Stimulated activated CD4-positive, alpha-beta T cell treated with anti-CD3 and anti-CD28 coated beads, Interleukin-1b, Interleukin-23, amount 100 ng/mL, for 1 hour (primary cell): ENCODE measurements at places on chromosomes 3 and 15.

DNA sequence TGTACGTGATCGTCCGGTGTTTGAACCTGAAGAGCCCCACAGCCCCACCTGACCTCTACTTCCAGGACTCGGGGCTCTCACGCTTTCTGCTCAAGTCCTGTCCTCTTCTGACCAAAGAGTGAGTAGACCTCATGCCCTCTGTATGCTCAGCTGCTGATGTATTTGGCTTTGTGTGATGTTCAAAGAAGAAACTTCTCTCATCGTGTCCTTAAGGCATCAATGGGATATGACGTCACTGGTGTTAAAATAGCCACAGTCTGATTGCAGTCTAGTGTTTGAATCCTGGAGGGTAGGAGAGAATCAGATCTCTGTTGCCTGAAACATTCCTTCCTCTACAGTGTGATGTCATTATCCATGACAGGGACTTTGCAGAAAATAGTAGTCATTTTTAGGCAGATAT lies 28.1 kb downstream of the ABHD2 start:
- no peak for DNase-seq

DNA sequence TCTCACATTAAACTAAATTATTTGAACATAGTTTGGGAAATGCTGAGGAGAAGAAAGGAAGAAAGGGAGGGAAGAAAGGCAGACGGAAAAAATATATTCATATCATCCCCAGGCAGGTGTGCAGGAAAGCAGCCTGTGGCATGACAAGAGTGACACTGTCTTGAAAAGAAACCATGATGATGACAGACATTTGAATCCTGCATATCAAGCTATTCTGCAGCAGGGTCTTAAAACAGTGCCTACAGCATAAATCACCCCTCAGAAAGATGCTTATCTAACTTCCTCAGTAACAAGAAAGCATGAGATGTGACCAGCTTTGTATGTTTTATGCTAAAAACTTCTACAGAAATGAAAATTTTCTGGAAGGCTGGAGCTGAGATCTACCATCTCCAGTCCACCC lies 144.5 kb upstream of the GRM7 start:
- no peak for DNase-seq

DNA sequence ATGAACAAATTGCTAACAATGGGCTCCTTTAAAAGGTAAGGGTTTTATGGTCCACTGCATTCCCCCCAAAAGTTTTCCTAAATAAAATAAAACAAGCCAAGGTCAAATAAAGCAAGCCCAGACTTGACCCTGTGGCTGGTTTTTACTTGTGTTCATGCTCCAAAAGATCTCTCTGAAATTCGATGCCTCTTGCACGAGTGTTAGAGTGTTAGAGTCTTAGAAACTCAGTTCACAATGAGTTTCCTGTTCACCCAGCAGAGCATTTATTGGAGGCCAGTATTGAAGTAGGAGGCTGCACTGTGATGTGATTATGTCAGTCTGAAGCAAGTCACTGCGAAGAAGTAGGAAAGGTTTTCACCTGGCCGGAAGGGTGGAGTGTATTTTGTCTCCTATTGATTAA lies 59.9 kb upstream of the LRTM1 start:
- DNase-seq, result no peak

DNA sequence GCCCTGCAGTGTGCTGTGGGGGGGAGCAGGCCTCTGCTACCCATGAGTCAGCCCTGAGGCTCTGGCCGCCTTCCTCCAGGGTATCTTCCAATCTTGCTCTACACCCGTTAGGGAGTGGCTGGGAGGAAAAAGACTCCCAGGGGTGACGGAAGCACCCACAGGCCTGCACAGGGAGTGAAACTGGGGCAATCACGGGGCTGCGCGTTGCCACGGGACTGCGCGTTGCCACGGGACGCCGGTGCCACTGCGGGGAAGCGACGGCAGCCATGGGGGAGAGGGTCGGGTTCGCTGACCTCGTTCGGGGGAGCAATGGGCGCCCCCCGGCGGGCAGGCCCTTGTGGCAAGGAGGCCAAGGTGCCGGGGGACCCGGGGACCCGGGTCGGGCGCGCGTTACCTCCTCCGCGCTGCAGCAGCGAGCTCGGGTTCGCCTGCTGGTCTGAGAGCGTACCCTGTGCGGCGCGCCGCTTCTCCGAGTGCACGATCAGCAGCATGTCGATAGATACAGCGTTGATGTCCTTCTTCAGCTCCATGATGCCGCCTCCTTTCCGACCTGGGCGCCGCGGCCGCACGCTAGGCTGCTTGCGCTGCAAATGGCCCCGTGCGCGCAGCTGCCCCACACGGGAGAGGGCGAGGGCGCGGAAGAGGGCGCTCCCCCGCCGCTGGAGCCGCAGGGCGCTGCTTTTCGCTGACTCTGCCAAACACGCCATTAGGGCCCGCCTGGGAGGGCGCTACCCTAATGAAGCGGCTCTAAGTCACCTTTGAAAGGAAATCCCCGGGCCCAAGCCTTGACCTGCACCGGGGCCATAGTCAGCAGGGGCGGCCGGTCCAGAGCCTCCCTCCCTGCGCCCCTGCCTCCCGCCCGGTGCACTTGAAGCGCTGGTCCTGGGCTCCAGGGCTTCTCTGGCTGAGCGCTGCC lies at the start of gene KY:
Gene KY, minus strand, starts transcription at position 592 of the 916 bp plus-strand sequence. Its CDS starts 62 bp downstream, at position 530.
- DNase-seq, result no peak

- DNase-seq, result no peak
These were observed 16.0 kb upstream of the LRRN1 start for GRCh38 chr3:3783210-3783609.

GRCh38 chr15:55221090-55222011 lies 24.6 kb upstream of the RSL24D1 start:
- no peak for DNase-seq

DNA sequence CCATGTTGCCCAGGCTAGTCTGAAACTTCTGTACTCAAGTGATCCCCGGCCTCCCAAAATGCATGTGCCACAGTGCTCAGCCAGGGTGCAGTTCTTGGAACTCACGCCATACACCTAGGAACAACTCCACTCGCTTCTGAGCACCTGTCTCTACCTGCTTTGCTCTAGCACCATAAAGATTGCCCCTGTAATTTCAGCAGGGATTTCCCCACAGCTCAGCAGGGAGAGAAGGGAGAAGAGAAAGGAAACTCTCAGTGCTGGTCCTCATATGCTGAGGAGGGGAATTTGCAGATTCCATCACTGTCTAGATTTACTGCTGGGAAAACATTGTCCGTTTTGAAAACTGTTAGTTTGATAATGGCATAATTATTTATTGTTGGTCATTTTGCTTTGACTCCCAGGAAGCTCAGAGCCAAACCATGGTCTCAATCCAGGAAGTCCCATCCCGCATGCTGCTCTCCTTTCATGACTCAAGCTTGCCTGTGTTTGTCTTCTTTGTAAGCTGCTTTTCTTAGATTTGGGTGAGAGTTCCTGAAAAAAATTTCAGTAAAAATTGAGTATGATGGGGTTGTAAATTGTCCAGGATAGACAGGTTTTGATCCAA lies 24.2 kb downstream of the TRIM71 start:
- no peak for DNase-seq

GRCh38 chr15:40471808-40472150 lies 995 bp downstream of the CHST14 start:
- no peak for DNase-seq

DNA sequence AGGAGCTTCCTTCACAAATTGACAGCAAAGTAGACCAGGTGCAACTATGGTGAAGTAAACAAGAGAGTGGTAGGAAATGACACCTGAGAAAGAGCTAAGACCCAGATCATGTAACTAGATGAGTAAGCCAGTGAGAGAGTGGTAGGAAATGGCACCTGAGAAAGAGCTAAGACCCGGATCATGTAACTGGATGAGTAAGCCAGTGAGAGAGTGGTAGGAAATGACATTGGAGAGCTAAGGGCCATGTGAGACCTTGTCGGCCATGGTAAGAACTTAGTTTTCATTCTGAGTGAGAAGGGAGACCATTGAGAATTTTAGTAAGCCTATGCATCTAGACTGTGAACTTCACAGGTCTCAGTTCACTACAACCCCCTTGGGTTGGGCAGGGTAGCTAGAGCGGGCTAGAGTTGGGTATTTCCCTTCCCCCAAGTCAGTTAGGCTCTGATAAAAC lies 5.4 kb upstream of the SENP7 start:
- DNase-seq, result no peak

DNA sequence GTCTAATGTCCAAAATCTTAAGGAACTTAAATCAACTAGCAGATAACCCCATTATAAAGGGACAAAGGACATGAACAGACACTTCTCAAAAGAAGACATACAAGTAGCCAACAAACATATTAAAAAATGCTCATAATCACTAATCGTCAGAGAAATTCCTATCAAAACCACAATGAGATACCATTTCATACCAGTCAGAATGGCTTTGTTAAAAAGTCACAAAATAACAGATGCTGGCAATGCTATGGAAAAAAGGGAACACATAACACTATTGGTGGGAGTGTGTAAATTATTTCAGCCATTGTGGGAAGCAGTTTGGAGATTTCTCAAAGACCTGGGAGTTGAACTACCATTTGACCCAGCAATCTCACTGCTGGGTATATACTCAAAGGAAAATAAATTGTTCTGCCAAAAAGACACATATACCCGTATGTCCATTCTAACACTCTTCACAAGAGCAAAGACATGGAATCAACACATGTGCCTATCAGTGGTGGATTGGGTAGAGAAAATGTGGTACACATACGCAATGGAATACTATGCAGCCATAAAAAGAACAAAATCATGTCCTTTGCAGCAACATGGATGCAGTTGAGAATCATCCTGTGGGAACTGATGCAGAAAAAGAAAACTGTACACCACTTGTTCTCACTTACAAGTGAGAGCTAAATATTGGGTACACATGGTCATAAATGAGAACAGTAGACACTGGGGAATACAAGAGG lies 78.5 kb downstream of the TCF12 start:
- DNase-seq, result no peak

- no peak for DNase-seq
These were observed 306.3 kb downstream of the OCA2 start for GRCh38 chr15:27792756-27793264.

DNA sequence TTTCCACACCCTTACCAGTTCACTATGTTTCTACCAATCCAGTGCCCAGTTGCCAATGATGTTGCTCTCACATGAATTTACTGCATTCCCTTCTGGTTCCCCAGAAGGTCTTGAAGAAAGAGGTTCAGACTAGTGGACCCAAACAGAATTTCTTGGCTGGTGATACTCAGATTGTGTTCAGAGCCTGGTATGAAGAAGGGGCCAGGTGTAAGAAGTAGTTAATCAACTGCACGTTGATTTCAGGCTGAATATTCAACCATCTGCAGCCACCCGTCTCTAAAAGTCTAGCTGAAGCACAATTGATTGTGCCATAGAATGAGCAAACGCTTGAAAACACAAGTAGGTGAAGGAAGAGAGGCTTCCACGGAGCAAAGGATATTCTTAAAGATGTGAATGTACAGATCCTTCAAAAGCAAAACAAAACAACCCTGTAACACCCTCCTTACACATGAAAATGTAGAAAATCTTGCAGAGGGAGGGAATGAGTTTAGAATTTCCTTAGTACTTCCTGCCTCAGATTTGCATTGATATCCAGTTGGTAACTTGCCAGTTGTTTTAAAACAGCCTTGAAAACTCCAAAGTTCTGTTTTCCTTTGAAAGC lies 4.7 kb downstream of the RBMS3 start:
- no peak for DNase-seq

- DNase-seq, result no peak
These were observed 62.7 kb upstream of the ITGA11 start for GRCh38 chr15:68494573-68495110.

DNA sequence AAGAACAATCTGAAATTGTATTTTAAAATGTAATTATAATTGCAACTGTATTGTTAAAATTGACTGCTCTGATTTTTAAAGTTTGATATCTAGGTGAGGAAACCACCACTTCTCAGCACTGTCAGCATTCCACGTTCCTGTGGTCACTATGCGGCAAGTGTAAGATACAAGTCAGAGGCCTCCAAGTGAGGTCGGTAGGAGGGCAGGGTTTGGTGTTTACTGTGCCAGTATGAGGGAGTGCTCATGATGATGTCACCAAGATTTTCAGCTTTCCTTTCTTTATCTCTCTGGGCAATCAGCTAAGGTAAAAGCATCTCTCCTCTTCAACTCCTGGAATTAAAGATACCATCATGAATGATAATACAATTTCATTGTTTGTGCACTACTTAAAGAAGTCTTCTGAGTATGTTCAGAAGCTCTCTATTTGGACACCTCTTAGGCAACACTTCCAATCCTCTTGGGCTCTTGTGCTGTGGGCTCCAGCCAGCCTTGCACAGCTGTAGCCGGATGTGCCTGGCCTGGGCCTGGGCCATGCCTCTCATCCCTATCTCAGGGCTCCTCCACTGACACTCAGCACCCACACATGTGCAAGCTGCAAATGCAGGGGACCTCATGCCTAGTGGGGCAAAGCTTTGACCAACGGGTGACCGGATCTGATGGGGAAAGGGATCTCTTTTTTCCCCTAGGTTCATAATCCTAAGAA lies 42.9 kb downstream of the CCR3 start:
- no peak for DNase-seq

DNA sequence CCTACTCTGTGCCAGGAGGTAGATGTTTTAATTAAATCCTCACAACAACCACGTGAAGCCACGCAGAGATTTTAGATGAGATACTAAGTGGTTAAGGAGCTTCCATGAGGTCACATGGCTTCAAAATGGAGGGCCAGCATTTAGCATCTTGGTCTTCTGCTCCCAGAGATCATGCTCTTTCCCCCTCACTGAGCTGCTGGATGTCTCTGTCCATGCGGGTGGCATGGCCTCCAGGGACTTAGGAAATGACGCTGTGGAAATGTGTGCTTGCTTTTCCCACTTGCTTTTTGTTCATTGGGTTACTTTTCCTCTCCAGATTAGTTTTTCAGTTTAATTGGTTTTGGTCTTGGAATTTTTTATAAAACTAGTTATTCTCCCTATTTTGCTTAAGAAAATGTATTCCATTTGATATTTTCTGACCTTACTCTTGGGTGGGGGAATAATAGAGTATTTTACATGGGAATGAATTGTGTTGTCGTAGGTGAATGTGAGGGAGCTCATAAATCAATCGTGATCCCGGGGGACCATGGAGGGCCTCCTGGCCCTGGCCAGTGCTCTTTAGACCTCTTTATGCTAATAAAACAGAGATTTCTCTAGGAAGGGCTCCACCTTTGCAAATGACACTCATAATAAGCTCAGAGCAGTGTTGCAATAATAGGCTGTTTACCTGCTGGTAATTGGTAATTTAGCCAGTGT lies 376.0 kb upstream of the ONECUT1 start:
- DNase-seq, result no peak

- no peak for DNase-seq
These were observed 110.6 kb upstream of the MEF2A start for GRCh38 chr15:99454941-99455788.

GRCh38 chr15:31606194-31606669 lies 279.6 kb downstream of the KLF13 start:
- DNase-seq, result no peak
